ENCODE measurements at places on chromosomes 5 and 9.

DNA sequence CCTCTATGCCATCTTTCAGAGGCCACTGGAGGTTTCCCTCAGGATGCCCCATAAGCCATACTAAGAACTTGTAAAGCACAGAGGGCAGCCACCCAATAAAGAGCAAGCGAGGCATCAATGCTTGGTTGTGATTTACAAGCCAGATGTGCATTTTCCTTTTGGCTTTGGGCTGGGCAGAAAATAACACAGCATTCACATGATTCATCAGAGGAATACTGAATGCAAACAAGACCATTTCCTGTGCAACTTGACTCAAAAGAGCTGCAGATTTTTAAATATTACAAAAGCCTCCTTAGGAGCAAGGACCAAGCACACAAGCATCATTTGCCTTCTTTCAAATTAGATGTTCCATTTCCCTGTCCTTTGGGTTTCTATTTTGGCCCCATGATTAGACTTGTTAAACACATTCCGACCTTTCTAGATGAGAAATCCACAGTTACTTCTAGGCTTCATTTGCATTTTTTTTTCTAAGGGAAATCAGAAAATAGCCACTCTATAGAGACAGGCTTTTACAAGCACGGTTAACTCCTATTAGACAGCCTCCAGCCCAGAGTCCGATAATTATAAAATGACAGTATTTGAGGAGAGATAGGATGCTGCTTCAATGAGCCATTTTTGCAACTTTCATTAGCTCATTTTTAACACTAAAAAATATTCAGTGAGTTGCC is 207.8 kb downstream of the SEMA5A start:
- no peak for DNase-seq

- DNase-seq, result no peak
Observed at GRCh38 chr5:127014573-127014972, 15.8 kb downstream of the MARCHF3 start.

DNA sequence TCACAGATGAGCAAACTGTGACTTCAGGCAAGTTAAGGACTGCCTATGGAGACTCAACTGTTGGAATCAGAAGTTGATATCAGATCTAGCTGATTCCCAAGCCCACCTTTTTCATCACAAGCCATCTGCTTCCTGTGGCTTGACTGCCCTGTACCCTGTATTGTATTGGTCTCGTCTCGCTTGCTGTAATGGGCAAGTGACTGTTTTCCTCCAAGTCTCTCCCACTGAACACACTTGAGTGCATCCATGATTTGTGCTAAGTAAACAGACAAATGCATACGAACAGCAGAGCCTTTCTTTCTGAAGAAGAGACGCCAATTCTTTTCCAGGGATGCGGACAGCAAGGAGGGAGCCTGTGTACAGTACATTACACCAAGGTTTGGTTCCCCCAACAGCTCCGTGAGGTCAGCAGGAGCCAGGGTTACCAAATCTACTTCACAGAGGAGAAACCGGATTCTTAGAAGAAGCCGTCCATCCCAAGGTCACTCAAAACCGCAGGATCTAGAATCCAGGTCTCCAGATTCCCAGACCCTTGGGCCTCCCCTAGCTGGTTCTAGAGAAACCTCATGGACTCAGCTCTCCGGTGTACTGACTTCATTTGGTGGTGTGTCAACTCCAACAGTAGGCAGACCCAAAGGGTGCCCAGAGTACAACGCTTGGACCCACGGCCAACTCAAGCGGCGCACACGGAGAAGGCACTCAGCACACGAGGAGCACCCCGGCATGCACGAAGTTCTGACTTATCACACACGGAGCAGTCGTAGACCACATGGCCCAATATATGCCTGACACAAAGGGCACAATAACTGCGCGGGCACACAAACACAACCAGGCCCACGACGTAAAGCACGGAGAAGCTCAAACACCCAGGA is 1.1 kb downstream of the BAG1 start:
- DNase-seq, result no peak

DNA sequence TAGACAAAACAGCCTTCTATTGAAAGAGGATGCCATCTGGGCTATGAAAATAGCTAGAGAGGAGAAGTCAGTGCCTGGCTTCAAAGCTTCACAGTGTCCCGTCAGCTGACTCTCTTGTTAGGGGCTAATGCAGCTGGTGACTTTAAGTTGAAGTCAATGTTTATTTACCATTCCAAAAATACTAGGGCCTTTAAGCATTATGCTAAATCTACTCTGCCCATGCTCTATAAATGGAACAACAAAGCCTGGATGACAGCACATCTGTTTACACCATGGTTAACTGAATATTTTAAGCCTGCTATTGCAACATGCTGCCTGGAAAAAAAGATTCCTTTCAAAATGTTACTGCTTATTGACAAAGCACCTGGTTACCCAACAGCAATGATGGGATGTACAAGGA is 309.1 kb downstream of the NTRK2 start:
- no peak for DNase-seq

DNA sequence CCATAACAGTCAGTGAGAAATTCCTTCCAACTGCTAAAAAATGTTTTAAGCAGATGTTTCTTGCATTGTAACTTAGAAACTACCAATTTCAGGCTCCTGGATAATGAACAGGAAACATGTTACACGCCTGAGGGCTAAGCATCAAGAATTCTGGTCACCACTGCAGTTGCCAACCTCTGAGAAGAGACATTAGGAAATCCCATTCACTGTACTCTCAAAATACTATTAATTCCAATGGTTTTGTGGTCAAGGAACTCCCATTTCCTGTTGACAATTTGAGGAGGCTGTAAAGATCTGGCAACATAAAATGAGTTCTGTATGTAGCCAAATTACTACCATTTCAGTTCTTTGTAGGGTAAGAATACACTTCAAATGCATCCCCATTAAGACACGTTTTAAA is 456.0 kb upstream of the MEF2C start:
- DNase-seq, result no peak

DNA sequence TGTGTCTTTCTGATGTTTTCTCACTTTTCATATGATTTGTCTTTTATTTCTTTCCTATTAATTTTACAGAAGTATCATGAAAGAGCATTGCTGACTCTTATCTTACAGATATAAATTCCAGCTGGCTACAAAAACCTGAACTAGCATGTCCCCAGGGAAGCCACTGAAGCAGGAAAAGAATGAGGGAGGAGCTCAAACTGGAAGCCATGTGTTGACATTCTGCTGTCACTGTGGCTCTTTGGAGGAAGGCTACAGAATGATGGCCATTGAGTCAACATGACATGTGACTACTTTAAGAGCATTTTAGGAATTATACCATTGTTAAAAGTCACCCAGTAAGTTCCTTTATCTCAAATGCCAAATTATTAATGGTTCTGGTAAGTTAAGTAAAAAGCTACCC is 638.3 kb upstream of the DMAC1 start:
- DNase-seq, result no peak

DNA sequence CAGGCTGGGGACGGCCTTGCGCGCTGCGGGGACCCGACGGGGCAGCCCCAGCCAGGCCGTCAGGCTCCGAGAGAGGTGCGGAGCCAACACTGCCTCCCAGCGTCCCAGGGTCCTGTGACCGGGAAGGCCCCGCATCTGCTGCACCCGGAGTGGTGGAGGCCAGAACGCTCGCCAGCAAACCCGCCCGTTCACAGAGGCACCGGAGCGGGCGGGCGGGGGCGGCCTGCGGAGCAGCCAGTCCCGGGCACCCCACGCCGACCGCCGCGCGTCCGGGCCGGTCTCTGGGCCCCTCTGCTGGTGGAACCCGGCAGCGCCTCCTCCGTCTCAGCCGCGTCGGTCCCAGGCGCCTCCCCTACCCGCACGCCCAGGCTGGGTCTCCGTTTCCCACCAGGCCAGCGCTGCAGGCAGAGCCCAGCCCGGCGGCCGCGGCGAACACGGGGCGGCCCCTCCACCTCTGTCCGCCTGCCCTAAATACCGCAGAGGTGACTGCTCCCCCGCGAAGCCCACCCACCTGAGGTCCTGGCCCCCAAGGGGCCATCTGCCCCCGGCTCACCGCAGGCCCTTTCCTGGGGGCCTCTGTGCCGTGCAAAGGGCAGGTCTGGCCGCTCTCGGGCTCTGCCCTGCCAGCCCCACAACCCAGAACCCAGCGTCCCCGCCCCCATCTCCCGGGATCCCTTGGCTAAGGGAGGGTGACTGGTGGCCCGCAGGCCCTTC is 15.9 kb downstream of the EXD3 start:
- no peak for DNase-seq

DNA sequence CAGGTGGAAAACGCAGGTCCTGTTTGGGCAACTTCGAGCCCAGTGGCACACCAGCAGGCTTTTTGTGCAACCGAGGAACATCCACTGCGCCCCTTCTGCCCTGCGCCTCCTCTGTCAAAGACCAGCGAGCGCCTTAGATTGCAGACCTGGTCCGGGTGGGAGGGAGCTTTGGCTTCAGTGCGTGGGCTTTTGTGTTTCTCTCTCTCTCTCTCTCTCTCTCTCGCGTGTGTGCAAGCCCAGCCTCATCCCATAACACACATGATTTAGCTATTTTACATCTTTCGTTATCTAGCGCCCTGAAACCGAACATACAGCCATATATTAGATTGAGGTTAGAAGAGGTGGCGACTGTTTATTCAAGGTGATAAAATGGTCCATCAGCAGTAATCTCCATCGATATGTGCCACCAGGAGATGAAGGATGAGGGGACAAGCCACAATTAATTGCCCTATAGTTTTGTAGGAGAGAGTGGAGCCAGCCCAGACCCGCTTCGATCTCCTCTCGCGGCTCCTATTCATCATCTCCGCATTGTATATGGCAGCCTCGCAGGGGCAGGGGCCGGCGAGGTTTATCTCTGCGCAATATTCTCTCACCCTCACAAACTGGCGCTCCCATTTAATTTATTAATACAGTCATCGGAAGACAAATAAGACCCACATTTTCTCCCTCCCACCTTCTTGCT is 5.3 kb downstream of the PRDM6 start:
- DNase-seq, result no peak

DNA sequence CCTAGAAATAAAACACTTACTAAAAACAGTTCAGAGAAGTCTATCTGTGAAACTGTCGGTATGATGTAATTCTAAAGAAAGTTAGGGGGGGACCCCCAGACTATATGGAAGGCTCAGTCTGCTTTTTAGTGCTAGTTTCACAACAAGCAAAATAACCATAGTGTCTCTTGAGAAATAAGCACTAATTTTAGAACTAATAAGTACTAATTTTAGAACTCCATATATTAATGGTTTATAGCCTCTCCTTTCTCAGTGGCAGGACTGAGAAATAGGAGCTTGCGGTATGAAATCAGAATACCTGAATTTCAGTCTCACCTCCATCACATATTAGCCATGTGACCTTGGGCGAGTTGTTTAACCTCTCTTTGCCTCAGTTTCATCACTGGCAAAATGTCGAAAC is 1.4 kb upstream of the PHF24 start:
- DNase-seq, result no peak

DNA sequence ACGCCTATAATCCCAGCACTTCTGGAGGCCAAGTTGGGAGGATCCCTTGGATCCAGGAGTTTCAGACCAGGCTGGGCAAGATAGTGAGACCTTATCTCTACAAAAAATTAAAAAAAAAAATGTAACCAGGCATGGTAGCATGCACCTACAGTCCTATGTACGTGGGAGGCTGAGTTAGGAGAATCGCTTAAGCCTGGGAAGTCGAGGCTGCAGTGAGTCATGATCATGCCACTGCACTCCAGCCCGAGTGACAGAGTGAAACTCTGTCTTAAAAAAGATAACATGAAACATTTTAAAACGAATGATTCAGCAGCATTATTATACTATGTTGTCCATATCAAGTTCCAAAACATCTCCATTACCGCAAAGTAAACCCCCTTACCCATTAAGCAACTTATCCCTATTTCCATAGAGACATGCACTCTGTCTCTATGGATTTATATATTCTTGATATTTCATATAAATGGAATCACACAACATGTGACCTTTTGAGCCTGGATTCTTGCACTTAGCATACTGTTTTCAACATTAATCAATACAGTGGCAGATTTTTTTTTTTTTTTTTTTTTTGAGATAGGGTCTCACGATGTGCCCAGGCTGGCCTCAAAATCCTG is 56.9 kb upstream of the MTMR12 start:
- DNase-seq, result no peak

GRCh38 chr5:179475208-179475751 is 75.1 kb upstream of the RUFY1 start:
- no peak for DNase-seq

- no peak for DNase-seq
Observed at GRCh38 chr5:142857405-142857804, 87.2 kb downstream of the ARHGAP26 start.

DNA sequence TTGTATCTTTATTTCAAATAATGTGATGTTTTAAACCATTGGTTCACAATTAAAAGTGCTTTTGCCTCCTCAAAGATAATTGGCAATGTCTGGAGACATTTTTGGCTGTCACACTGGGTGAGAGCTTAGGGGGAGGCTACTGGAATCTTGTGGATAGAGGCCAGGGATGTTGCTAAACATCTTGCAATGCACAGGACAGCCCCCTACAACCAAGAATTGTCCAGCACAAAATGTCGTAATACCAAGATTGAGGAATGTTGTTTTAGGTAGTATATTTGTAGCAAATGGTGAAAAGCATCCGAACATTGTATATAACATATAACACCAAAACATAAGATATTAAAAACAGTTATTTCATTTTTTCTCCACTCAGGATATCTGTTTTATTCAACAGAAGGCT is 99.8 kb downstream of the SLC44A1 start:
- no peak for DNase-seq

GRCh38 chr5:62124266-62124665 is 181.7 kb upstream of the KIF2A start:
- peak; percentile 54 for DNase-seq

GRCh38 chr9:130246126-130246525 is 19.4 kb upstream of the HMCN2 start:
- DNase-seq, result no peak

- no peak for DNase-seq
Observed at GRCh38 chr5:133425222-133425621, 187.1 kb downstream of the FSTL4 start.

- DNase-seq, result no peak
Observed at GRCh38 chr9:13942695-13943094, 371.2 kb downstream of the NFIB start.

DNA sequence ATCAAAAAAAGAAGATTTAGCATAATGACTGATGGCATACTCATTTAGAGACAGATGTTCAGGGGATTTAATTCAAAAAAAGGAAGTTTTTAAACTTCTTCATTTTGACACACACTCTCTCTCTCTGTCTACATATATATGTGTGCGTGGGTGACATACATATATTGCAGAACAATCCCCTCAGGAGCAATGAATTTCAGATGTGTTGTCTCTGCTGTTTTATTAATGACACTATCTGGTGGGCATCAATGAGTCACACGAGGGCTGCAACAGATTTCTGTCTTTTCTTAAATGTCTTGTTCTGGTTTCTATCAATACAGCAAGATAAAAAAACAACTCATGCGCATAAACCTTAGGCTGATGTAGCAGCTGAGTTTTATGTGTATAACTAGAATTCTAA is 123.5 kb upstream of the SLCO6A1 start:
- DNase-seq, result no peak

- no peak for DNase-seq
Observed at GRCh38 chr5:1474183-1474839, 29.1 kb upstream of the SLC6A3 start.

- no peak for DNase-seq
Observed at GRCh38 chr5:139401546-139401945, 2.3 kb downstream of the SPATA24 start.

- DNase-seq, result no peak
Observed at GRCh38 chr5:74376187-74376586, 264.3 kb downstream of the ENC1 start.
